Brain microvascular endothelial cell (primary cell): ENCODE measurements at places on chromosomes 2 and 18.

GRCh38 chr2:15809404-15809803, 130.9 kb upstream of the MYCN start:
- no peak for DNase-seq

GRCh38 chr2:47217277-47217676, 62.2 kb upstream of the STPG4 start:
- DNase-seq = no peak

DNA sequence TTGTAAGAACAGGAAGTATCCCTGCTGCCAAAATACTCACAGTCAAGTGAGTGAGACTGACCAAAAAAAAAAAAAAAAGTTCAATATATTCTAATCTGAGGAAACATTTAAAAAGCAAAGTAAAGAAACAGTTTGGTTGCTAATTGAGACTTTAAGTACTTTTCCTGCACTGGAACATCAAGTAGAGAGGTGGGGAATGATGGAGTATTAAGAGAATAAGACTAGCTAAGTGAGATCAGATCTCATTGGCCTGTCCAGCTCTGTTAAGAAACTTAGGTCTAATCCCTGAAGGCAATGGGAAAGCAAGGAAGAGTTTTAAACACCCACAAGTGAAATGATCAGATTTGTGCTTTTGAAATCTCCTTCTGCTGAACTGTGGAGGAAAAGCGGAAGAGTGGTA, 27.8 kb upstream of the MAP4K3 start:
- no peak for DNase-seq

DNA sequence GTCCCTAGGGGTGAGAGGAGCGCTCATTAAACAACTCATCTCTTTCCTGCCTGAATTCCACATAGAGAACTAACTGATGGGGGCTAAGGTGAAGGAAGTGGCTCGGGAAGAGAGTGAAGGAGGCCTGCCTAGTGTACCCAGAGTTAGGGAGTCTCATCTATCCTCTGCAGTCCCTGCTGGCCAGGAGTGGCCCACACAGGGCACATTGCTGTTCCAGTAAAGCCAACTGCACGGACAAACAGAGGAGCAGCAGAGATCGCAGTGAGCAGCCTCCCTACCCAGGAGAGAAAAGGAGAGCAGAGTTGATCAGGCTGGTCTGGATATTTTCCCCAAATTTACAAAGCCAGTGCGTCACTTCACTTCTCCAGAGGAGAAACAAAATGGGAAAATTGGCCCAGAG, 16.9 kb upstream of the FN1 start:
- DNase-seq = no peak

GRCh38 chr2:155975734-155976133, 356.8 kb downstream of the NR4A2 start:
- DNase-seq = no peak

- no peak for DNase-seq
Observed at GRCh38 chr2:74751981-74752851, 81.7 kb upstream of the HK2 start.

DNA sequence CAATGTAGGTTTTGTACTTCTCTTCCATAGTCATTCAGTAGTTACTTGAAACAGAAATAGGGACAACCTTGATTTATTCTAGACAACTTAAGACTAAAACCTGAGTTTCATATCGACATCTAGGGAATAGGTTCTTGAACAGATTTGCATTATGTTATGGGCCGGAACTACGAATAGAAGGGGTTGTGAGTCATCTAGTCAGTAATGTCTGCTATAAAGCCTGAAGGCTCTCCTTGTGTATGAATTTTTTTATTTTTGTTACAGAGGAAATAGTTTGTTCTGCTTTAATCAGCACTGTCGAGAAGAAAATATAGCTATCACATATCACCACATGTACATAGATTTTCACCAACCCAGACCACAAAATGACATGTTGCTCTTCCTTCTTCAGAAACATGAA, 17.3 kb upstream of the TRIM43 start:
- DNase-seq = no peak

- no peak for DNase-seq
Observed at GRCh38 chr2:11933854-11934253, 187.4 kb downstream of the LPIN1 start.

- DNase-seq = no peak
Observed at GRCh38 chr18:77772177-77772576, 522.5 kb downstream of the GALR1 start.

GRCh38 chr2:239255218-239255617, 145.6 kb downstream of the HDAC4 start:
- DNase-seq = no peak

DNA sequence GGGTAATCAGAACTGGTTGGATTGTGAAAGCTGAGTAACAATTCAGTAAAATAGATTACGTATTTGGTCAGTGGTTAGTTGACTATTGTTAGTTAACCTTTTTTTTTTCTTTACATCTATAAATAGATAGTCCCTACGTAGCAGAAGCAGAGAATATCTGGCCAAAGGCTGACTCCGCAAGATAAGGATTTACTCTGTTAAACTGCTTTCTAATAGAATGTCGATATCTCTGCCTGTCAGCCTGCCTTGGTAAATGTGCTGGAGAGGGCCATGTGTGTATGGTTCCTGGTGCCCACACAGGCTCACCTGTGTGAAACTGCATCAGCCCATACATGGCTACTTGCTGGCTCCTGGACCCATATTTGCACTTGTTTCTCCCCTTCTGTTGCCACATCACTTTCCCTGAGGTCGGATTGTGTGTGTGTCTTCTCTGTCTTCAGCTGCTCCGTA, 94.4 kb downstream of the CRIM1 start:
- DNase-seq = peak; percentile 58

- peak; percentile 74 for DNase-seq
Observed at GRCh38 chr2:165016772-165017411, 61.6 kb upstream of the SLC38A11 start.

- DNase-seq = no peak
Observed at GRCh38 chr2:171146633-171147032, 14.1 kb downstream of the TLK1 start.

DNA sequence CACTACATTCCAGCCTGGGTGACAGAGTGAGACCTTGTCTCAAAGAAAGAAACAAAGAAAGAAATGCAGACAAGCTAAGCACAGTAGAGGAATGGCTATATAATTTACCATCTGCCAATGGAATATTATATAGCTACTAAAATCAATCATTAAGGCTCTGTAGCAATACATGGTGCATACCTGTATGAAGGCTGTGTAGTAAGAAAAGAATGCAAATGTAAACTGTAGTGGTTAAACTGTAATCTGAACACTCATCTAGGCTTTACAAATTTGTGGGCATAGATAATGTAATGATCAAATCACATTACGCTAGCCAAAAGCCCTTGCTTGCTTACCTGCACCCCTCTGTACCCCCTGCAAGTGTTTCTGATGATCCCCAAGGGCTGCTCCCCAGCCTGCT, 230.9 kb downstream of the LTBP1 start:
- no peak for DNase-seq

DNA sequence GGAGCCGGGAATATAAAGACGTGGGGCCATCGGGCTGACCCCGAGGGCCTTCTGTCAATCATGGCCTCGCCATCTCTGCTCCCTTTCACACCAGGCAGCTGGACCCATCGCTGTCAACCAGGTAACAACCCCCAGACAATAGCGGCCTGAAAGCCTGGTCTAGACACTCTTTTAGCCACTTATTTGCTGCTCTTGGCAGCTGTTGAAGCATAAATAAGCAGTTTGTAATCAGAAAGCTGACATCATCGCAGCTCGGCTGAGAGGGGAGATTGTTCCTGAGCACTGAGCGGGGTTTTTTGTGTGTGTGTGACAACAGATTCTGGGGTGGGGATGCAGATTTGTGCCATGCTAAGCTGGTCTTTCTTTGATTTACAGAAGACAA, 423.6 kb upstream of the POU3F3 start:
- DNase-seq = no peak

GRCh38 chr2:46569766-46570165, 90.4 kb downstream of the TMEM247 start:
- no peak for DNase-seq

- DNase-seq = no peak
Observed at GRCh38 chr2:230865766-230866755, 1.3 kb downstream of the ITM2C start.

- DNase-seq = no peak
Observed at GRCh38 chr2:229673676-229674075, 40.7 kb downstream of the DNER start.

DNA sequence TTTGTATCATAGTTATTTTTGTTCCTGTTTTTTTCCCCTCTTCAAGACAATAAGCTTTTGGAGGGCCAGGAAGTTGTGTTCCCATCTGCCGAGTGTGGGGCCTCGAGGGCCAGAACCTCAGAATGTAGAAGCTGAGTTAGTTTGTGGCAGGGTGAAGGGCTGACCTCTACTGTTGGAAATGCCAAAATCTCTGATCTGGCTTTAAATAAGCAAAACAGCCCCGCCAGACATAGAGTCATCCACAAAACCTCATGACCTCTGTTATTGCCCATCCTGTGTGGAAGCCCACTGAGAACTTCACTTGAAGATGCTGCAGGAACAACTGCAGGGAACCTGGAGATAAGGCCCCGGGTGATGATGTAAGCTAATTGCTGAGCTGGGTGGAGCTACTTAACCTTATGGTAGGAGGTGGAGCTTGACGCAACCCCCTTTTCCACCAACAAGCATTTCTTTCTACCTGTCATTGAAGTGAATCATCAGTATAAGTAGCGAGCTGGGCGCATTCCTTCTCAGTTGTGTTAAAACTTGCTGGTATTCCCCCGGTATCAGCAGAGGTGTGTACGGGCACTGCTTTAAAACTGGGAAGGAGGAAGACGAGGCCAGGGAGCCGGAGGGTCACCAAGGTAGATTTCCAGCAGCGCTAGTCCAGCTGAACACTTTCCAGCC, 177.2 kb downstream of the NEDD4L start:
- peak; percentile 92 for DNase-seq

DNA sequence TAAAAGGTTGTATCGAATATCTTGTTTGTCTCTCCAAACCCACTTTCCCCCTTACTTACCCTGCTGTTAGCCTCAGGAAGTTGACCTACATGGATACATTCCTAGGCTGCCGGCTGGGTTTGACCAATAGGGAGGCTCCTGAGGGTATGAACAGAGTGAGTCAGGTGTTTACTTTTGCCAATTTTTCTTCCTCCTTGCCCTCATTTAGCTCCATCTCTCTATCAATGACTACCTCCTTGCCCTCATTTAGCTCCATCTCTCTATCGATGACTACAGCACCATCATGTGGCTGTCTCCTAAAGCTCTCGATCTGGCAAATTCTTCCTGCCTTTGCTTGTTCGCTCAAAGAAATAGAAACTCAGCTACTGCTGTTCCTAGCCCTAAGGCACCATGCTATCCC, 571.9 kb upstream of the CRIM1 start:
- DNase-seq = peak; percentile 1

DNA sequence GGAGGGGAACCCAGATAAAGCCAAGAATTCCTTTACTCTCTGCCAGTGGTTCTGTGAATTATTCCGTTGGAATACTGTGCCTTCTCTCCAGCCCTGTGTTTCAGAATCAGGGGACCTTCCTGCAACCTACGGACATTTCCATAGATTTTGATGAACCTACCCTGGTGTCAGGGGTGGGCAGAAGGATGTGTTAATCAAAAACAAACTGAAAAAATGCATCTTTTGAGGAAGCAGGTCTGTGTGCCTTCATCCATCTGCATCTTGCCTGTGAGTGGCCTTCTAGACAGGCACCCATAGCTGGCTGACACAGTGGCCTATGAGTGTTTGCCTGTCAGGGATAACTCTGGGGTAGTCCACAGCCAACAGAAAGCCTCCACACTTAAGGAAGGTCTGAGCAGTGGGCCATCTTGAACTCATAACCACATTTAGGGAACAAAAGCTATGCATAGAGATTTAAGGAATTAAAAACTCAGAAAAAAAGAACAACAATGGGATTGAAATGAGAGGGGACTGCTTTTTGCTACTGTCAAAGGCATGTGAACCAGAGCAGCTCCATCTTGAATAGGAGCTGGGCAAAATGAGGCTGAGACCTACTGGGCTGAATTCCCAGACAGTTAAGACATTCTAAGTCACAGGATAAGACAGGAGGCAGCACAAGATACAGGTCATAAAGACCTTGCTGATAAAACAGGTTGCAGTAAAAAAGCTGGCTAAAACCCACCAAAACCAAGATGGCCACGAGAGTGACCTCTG, 45.9 kb upstream of the ITGA6 start:
- no peak for DNase-seq

GRCh38 chr2:46029332-46029811, 267.8 kb upstream of the EPAS1 start:
- DNase-seq = no peak

DNA sequence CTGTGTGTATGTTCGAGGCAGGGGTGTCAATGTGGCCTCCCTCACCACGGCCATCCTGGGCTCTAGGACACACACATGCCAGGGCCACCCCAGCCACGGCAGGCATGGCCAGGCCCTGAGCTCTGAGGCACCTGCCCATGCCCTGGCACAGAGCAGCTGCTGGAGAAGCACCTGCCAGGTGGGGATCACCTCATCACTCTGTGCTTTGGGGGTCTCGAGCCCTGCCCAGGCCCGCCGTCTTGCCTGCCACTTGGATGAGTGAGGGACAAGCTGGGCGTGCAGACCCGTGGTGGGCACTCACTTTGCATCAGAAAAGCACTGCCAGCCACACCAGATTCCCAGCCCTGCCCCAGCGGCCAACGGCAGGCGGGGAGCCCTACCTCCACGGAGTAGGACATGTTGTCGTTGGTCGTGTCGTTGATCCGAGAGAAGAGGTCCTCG, 33.1 kb downstream of the KIF1A start:
- DNase-seq = no peak

GRCh38 chr2:191061381-191061980, 47.5 kb upstream of the STAT1 start:
- DNase-seq = no peak

GRCh38 chr2:50785816-50786215, 246.1 kb downstream of the NRXN1 start:
- DNase-seq = no peak

GRCh38 chr2:68764041-68764805, 29.6 kb downstream of the ARHGAP25 start:
- DNase-seq = no peak

GRCh38 chr2:214465363-214466146, 54.7 kb downstream of the VWC2L start:
- DNase-seq = peak; percentile 61

DNA sequence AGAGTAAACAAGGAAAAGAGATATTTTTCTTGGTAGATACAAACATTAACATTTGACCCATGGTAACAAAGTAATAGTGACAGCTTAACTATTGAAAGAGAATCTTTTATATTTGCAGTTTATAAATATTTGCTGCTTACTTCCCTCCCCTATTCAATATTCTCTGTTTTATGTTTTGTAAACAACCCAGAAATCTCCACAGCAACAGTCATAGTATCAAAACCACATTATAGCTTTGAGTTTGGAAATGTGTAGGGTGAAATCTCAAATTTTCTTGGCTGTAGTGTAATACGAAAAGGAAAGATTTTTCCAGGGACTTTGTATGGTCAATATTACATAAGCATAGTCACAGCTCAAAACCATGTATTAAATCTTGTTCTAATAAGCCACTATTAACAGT, 511.2 kb downstream of the METTL4 start:
- DNase-seq = no peak

DNA sequence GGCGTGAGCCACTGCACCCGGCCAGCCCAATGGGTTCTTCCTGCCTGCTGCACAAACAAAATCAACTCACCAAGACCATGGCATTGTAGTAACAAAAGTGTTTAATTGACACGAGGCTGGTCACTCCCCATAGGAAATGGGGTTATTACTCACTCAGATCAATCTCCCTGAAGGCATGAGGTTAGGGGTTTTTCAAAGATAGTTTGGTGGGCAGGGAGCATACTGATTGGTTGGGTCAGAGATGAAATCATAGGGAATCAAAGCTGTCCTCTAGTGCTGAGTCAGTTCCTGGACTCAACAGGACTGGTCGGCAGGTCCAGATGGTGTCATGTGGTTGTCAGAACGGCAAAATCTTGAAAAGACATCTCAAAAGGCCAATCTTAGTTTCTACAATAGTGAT, 122.1 kb downstream of the TMEM17 start:
- peak; percentile 35 for DNase-seq
